ENCODE measurements at places on chromosomes 6 and 20. TPM values are rescaled to one million over a fixed set of nuclear protein-coding genes. Genes with fewer than 3 reads are reported as not detected.

DNA sequence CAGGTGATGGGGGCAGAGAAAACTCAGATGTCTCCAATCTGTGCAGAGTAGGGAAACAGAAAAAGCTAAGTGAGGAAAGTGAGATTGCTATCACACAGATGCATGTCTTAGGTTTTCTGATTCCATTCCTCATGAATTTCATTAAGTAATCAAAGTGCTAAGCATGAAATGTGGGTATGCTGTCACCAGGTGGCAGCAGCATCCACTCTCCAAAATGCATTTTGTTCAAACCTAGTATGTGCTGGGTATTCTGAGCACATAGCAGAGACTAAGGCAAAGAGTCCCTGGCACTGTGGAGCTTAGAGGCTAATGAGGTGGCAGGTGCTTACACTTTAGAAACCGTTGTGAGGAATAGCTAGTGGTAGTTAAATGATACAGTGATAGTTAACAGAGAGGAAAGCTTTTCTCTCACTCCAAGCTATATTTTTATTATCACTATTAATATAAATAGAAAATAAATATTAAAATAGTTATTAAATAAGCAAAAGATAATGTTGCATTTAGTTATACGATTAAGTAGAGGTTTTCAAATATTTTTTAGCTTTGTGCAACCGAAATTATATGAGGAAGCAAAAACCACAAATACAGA, 179.5 kb downstream of the CDH26 start:
- no peak for DNase-seq

- DNase-seq, result no peak
These were observed 1.4 kb downstream of the MEA1 start for GRCh38 chr6:43012364-43012763.

DNA sequence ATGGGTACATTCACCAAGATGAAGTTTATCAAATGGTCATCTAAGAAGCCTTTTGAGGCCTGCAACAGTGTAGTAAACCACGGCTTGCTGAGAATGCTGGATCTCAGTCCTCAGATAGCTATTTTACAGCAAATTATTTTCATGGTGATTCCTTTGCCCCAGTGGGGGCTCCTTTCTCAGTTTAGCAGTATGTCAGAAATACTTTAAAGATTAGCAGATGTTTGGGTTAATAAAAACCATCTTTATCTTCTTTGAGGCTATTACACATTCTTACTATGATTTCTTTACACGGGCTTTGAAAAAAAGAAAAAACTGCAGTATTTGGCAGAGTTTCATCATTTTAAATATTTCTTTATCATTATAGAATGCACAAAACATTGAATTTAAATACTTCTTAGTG, 10.7 kb downstream of the MYLIP start:
- DNase-seq, result no peak

Gene TCF15
- not detected for polyA plus RNA-seq

Gene IRAK1BP1
- 1.4 TPM for polyA plus RNA-seq

Gene TCEA2
- 17.3 TPM for polyA plus RNA-seq

DNA sequence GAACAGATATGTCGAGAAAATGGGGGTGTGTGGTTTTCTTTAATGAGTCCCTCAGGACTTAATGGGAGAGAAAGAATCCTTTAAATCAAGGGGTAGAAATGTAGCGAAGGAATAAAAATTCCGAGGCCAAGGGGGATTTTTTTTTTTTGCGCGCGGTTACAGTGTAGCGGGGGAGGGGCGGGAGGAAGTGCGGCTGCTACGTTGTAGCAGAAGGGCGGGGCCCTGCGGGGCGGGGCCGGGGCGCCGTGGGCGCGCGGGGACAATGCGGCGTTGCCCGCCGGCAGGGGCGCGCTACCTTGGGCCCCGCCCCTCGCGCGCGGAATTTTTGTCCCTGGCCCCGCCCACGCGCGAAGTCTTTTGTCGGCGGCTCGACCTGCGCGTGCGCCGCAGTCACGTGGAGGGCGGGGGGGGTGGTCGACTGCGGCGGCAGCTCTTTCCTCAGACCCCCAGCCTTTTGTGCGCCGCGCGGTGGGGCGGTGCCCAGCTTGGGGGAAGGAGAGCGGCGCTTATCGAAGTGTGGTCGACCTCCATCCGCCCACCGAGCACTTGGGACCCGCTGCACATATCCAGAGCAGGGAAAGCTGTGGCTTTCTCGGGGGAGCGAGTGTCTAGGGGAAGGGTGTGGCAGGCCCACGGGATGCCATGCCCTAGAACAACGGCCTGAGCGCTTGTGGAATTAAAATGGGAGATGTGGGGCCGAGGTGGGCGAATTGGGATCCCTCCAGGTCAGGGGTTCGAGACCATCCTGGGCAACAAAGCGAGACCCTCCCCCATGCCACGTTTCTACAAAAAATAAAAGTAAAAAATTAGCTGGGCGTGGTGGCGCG, 1.3 kb downstream of the TUBB start:
- DNase-seq, result no peak

GRCh38 chr6:150681578-150682395, 82.1 kb downstream of the PLEKHG1 start:
- no peak for DNase-seq

DNA sequence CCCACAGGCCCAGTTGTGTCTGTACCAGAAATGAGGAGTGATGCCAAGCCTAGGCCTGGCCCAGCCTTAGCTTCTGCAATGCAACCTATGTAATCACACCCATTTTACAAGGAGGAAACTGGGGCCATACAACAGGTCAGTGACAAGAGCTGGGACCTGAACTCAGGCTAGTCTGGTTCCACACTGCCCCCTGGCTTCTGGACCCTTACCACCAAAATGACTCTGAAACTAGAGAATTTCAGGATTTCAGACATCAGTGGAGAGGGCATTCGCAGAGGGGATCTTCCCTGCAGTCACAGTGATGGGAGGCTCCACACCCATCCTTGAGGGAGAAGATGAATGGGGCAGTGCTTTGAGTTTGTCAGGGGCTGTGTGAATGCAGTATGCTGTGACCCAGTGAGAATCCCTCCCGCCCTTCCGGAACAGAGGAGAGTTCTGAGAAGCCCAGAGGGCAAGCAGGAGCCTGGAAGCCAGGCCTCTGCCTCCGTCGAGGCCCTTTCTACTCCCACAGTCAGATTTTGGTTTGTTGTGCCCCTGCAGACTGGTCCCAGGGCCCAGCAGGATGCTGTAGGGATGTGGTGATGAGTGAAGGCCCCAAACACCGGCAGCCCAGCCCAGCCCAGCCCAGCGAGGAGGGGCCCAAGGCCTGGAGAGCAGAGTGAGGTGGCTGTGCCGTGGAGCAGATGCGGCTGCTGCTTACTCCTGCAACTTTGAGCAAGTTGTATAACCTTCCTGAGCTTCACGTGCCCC, 48.1 kb upstream of the MYL9 start:
- no peak for DNase-seq

GRCh38 chr6:105204331-105204730, 24.5 kb upstream of the POPDC3 start:
- DNase-seq, result no peak

GRCh38 chr6:83633149-83633548, 75.8 kb downstream of the SNAP91 start:
- DNase-seq, result no peak

DNA sequence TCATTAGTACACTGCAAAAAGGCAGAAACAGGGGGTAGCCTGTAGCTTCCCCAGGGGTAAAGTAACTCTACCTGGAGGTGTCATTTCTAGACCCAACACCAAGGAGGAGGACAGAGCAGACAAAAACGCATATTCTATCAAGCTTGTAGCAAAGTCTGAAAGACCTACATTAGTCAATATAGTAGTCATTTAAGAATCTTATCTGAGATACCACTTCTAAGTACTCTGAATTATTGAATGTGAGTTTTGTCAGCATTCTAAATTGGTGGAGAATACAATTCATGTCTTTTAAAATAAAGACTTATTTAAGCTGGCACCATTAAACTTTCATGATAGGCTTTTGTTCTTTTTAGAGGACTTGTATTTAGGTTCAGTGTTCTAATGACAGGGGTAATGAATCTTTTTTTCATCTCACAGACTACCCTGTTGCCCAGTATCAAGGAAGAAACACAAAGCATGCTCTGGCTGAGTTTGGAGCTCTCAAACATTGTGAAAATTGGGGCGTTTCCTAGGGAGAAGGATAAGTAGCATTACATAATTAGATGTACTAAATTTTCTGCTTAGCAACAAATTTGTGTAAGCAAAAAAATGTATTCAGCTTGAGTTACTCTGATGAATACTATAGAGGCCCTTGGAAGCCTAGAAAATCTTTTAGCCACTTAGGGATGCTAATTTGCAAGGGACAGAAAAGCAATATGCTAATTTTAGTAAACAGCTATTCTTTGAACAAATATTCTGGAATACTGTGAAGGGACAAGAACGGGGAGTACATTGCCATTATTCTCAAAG, 255.4 kb upstream of the HSF2 start:
- no peak for DNase-seq

Data from BJ (cell line).